ENCODE measurements at places on chromosomes 16 and 17.

DNA sequence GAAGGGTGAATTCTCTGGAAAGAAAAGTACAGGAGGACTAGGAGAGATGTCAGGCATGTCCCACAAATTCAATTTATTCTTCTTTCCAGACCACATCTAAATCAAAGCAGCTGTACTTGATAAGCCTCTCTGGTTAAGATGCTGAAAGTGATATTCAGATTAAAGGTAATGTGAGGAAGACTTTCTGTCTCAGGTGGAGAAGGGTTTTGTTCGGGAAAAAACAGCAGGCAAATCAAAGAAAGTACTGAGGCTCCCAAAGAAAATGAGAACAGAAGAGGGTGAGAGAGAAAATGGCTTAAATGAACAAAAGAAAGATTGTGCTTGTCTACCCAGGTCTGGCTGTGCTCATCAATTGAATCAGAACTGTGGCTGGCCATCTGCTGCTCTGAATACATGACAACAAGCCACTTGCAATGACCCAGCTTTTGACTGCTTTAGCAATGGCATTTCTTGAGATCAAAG lies 55.6 kb downstream of the MMD start:
- no peak for DNase-seq

DNA sequence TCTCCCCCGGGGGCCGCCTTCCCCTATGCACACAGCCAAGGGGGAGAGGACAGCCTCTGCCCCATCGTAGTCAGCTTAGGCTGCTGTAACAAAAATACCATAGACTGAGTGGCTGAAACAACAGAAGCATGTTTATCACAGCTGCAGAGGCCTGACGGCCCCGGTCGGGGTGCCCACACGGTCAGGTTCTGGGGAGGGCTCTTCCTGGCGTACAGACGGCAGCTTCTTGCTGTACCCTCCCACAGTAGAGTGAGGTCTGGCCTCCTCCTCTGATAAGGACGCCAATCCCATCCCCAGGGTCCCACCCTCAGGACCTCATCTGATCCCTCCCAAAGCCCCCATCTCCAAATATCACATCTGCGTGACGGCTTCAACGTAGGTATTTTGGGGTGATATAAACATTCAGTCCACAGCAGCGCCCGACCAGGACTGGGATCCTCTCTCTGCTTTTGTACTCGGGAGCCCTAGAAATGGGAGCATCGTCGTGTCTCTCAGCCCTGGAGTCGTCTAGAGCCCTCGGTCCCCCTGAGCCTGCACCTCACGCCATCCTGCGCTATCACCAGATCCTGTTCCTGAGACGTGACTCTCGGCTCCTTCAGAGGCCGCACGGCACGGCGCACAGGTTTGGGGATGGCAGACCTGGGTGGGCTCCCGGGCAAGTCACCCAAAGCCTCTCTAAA lies 67.8 kb downstream of the RPH3AL start:
- no peak for DNase-seq

DNA sequence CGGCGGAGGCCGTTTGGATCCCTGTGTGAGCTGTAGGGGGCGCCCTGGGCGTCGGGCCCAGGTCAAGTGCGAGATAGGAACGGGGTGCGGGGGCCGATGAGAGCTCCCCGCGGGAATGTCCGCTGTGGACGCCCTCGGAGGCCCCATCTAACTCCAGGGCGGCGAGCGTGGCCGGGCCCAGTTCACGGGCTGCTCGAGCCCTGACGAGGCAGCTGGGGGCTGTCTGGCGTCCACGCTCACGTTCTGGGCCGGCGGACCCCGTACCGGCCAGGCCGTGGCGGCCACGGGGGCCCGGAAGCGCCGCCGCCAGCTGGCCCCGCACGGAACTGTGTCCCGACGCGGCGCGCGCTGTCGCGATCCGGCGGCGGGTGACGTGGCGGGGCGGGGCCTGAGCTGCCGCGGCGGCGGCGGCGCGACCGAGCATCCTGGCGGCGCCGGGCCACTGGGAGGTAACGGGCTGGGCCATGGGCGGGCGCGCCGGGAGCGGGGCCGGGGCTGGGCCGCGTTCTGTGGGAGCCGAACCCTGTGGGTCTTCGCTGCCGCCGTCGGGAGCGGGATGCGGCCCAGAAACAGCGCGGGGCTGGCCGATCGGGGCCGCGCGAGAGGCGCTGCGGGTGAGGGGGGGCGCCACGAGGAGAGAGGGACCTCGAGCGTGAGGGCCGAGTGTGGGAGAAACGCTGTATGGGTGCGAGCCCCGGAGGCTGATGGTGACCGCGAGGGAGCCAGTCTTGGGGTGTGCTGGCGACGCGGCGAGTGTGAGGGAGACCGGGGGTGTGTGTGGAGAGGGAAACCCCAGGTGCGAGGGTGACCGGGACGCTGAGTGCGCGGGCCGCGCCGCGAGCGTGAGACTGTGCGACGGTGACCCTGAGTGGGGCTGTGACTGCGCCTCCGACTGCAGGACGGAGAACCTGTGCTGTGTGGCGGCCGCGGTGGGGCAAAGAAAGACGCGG lies at the start of gene SLC7A6:
Gene SLC7A6, plus strand, starts transcription at position 399 of the 950 bp plus-strand sequence. CDS start 10,201 bp downstream, outside the sequence.
- DNase-seq, result peak; percentile 48

DNA sequence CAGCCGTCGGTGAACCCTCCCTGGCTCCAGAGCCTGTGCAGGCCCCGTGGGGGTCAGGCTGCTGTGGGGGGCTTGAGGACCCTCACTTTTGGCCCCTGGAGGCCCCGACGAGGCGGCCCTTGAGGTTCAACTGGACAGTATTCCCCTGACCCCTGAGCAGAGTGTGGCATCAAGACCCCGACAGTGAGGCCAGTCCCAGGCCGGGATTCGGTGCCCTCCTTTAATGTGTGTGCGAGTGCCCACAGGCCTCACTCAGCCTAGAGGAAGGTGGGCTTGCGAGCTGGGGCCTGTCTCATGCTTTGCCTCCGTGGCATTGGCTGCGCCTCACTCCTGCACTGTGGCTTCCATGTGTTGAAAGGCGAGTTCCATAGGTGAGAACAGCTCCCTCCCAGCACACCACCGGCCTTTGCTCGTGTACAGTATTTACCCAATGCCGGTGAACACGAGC lies 94.5 kb downstream of the METRNL start:
- DNase-seq, result no peak

DNA sequence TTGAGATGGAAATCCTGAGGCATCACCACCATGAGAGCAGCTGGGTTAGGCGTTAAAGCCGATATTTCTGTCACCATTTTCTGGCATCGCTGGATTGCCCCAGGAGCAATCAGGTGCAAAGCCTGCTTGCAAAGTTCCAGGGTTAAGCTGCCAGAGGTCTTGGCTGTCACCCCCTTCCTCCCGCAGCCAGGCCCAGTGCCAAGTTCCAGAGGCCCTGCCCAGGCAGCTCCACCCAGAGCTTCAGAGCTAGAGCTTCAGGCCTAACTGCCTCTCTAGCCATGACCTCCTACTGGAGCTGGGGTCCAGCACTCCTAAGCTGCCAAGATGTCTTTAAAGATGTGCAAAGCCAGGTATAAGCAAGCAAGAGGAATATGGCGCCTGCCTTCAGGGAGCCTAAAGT lies 8.8 kb upstream of the TMEM238L start:
- DNase-seq, result no peak

- DNase-seq, result no peak
These were observed 63.2 kb downstream of the NKD1 start for GRCh38 chr16:50611332-50611934.

DNA sequence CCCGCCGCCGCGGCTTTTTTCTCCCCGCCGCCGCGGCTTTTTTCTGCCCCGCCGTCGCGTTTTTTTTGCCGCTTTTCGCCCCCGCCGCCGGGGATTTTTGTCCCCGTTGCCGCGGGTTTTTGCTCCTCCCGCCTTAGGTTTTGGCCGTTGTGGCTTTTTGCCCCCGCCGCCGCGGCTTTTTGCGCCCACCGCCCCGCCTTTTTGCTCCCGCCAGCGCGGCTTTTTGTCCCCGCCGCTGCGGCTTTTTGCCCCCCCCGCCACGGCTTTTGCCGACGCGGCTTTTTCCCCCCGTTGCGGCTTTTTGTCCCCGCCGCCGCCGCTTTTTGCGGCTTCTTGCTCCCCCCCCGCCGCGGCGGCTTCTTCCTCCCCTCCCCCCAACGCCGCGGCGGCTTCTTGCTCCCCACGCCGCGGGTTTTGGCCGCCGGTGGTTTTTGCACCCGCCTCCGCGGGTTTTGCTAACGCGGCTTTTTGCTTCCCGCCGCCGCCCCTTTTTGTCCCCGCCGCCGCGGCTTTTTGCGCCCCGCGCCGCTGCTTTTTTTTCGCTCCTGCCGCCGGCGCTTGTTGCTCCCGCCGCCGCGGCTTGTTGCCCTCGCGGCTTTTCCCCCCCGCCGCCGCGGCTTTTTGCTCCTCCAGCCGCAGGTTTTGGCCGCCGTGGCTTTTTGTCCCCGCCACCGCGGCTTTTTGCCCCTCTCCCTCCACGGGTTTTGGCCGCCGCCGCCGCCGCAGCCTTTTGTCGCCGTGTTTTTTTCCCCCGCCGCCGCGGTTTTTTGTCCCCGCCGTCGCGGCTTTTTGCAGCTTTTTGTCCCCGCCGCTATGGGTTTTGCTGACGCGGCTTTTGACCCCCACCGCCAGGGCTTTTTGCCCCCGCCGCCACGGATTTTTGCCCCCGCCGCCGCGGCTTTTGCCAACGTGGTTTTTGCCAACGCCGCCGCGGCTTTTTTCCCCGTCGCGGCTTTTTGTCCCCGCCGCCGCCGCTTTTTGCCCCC lies 150.3 kb downstream of the KCNJ18 start:
- DNase-seq, result no peak

DNA sequence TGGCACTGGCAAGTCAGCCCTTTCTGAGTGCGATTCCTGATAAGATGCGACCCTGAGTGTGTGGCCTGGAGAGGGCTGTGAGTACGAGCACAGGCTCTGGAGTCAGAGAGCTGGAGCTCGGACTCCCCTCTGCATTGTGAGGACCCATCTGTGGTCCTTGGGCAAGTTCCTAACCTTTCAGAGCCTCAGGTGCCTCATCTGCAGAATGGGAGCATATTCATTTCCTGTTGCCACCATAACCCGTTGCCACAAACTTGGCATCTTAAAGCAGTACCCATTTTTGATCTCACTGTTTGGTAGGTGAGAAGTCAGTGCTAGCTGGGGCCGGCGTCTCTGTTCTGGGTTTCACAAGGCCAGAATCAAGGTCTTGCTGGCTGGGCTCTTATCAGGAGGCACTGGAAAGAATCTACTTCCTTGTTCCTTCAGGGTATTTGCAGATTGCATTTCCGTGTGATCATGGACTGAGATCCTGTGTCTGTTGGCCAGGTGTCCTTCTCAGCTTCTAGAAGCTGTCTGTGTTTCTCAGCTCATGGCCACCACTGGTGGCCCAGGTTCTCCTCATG lies 20.2 kb downstream of the KNOP1 start:
- no peak for DNase-seq

- no peak for DNase-seq
These were observed at the start of gene OR3A3 for GRCh38 chr17:3411070-3411469. Gene OR3A3, plus strand, starts transcription at chr17:3411370.

DNA sequence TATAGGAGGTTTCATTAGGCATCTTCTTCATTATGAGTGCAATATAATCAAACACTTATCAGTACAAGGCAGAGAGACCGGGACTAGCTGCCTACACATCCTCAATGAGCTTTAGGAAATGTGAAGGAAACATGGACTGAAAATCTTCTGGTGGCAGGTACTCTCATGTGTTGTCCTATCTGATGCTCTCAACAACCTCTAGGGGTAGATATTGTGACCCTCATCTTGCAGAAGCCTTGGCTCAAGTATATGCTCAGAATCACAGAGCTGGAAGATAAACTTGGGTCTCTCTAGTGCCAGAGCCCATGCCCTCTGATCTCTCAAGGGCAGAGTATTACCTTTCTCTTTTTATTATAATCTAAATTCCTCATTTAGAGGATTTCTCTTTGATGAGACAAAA lies 181.6 kb upstream of the C17orf78 start:
- DNase-seq, result no peak

DNA sequence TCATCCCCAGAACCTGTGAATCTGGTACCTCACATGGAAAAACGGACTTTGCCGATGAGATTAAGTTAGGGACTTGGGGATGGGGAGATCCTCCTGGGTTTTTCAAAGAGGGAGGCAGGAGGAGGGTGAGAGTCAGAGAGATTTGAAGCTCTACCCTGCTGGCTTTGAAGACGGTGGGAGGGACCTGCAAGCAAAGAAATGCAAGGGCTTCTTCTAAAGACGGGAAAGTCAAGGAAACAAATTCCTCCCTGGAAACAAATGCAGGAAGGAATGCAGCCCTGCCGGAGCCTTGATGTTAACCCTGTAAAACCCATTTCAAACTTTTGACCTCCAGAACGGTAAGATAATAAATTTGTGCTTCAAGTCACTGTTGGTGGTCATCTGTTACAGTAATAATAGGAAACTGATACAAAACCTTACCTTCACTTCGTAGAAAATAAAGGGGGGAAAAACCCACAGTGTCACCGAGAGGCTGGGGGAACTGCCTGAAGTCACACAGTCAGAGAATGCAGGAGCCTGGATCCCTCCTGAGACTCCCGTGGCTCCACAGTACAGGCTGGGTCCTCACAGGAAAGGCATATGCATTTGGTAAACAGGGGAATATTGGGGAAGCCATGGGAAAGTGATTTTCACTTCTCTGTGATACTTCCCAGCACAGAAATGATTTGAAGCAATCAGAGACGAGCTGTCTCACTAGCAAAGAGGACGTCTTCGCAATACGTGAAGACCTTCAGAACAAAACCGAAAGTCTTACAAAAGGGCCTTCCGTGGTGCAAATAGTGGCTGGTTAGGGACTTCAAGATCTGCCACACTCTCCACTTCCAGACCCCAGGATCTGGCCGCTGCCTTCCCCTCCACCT lies 58.9 kb upstream of the CLEC3A start:
- DNase-seq, result no peak

DNA sequence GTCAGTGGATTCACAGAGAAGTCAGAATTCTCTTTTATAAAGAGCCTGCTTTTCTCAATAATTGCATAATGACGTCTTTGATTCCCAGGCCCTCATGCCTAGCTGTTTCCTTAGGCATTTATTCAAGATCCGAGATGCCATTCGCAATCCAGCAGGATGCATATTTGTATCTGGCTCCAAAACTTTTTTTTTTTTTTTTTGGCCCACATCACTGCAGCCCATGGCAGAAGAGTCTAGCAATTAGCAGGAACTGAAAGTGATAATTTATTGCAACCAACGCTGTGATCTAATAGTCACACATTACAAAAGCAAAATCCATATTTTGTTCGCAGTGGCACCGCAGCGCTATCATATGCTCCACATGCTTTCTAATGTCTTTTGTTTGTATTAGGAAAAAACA lies 503.4 kb downstream of the MAF start:
- no peak for DNase-seq

DNA sequence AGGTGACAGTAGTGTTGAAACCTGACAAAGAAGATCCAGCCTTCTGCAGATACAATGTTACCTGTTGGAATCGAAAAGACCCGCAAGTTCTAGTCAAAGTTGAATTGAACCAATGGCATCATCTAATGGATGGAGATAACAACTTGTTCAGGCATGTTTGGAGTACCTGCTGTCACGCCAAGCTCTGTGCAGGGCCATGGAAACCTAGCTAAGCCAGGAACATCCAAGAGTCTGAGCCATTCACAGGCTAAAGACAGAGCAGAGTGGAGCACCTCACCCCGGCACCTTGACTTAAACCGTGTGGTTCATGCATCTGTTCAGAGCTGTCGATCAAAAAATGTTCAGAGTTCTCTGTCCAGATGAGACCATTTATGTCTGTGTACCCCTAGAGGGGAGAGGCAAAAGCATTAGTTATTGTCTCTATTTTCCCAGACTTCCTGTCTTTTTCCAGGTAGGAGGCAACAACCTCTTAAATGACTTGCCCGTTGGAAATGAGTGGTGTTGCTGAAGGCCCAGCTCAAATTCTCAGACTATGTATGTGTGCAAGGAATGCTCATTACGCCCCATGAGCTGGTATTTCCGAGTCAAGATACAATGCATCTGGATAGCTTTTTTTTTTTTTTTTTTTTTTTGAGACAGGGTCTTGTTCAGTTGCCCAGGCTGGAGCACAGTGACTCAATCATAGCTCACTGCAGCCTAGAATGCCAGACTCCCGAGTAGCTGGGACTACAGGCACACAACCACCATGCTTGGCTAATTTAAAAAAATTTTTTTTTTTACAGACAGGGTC lies 44.9 kb upstream of the XYLT1 start:
- DNase-seq, result no peak

All from NCI-H146 (cell line).